Karpas-422 (cell line): ENCODE measurements at places on chromosomes 2 and 18.

DNA sequence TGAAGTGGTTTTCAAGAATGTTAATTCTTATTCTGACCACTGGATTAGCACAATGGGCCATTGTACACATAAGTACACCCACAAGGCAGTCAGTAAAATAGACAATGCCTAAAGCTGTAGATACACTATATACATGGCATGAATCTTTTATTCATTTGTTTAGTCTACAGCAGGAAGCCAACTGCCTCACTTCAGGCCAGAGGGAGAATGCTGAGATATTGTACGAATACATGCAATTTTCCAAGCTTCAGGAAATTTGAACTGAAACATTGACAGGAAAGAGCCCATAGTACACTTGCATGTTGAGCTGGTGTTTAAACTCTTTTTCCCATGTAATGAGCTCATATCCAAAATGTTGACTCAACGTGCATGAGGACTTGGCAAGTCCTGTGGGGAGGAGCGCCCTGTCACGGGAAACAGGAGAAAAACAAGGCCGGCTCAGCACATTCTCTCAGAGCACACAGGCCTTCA lies 111.6 kb upstream of the CYP1B1 start:
- H3K4me1 ChIP-seq: no peaks in the 10 kb centered on the region
- H3K36me3 ChIP-seq: no peaks in the 10 kb centered on the region
- no peaks in the 10 kb centered on the region for H3K27me3 ChIP-seq
- no peak for DNase-seq

- H3K27me3 ChIP-seq: no peaks in the 10 kb centered on the region
- H3K4me1 ChIP-seq: no peaks in the 10 kb centered on the region
- no peaks in the 10 kb centered on the region for H3K36me3 ChIP-seq
- H3K27ac ChIP-seq: no peak overlapping the region
- peak; percentile 80 for DNase-seq
- no peak overlapping the region for H3K4me3 ChIP-seq
These were observed 8.8 kb upstream of the SNED1 start for GRCh38 chr2:240989451-240990265.

- no peak overlapping the region for H3K4me3 ChIP-seq
- no peaks in the 10 kb centered on the region for H3K4me1 ChIP-seq
- DNase-seq: no peak
- H3K27ac ChIP-seq: no peak overlapping the region
These were observed 152.9 kb downstream of the PXDN start for GRCh38 chr2:1591461-1591770.

- no peaks in the 10 kb centered on the region for H3K36me3 ChIP-seq
- no peaks in the 10 kb centered on the region for H3K4me1 ChIP-seq
- no peaks in the 10 kb centered on the region for H3K27me3 ChIP-seq
- H3K27ac ChIP-seq: no peak overlapping the region
These were observed 6.6 kb downstream of the FECH start for GRCh38 chr18:57579934-57580333.

DNA sequence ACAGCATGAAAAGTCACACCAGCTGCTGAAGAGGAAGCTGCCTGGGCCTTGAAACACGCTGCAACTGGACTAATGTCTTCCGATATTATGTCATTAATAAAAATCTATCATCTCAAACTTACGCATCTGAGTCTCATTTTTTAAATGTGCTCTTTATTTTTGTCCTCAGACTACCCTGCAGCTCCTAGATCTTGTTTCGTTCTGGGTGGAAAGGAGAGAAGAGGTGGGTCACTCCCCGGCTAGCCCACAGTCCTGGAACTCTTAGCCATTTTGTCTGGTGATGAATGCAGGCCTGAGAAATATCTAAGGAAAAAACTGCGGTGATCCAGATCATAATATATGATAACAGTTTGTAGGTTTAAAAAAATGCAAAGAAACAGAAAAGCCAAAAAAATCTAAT lies 73.3 kb downstream of the TXNL1 start:
- no peak overlapping the region for H3K4me3 ChIP-seq
- no peaks in the 10 kb centered on the region for H3K36me3 ChIP-seq
- peaks cover 51% of the 10 kb centered on the region for H3K4me1 ChIP-seq
- DNase-seq: no peak

DNA sequence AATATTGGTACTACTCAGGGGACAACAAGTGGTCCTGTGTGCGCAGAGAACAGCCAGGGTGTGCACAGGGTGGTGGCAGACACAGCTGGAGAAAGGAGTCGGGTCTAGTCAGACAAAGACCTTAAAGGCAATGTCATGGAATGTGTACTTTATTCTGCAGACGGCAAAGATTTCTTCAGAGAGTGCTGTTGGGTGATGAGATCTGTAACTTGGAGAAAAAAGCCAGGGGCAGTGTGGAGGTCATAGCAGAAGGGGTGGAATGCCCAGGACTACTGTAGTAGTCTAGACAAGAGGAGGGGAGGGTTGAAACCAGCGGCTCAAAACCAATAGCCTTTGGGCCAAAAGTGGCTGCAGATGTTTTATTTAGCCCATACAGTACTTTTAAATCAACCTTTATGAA lies 121.3 kb upstream of the ZFP36L2 start:
- H3K4me1 ChIP-seq: no peaks in the 10 kb centered on the region
- H3K36me3 ChIP-seq: no peaks in the 10 kb centered on the region
- no peaks in the 10 kb centered on the region for H3K27me3 ChIP-seq
- no peak overlapping the region for H3K27ac ChIP-seq

DNA sequence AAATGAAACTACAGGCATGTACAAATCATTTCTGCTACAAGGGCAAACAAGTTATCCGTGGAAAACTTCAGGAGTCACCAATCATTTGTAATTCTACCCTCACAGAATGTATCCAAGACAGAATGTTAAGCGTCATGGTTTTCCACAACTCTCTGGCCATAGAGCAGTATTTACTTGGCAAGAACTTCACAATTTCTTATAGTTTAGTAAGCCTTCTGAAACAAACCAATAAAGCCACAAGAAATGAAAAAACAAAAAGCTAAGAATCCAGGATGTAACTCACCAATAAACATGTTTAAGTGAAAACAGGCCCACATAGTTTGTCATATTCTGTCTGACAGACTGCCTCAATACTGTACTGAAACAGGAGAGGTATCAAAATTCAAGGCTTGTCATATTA lies 70.3 kb downstream of the LNPK start:
- no peaks in the 10 kb centered on the region for H3K4me1 ChIP-seq
- no peak for DNase-seq
- H3K27me3 ChIP-seq: no peaks in the 10 kb centered on the region
- H3K36me3 ChIP-seq: peaks cover 38% of the 10 kb centered on the region; the same call in 1 of the 2 replicates
- H3K4me3 ChIP-seq: no peak overlapping the region
